ENCODE measurements at places on chromosomes 4 and X. TPM values are rescaled to one million over a fixed set of nuclear protein-coding genes. Genes with fewer than 3 reads are reported as not detected.

- DNase-seq: no peak
Measured at GRCh38 chrX:11371106-11371505, 77.9 kb downstream of the AMELX start.

Gene NOX1
- not detected for total RNA-seq

GRCh38 chrX:40651620-40652223, 4.4 kb upstream of the CXorf38 start:
- peak; percentile 81 for DNase-seq

Gene ATP11C
- total RNA-seq: 41.4 TPM

GRCh38 chrX:81021478-81021877, 180.2 kb downstream of the HMGN5 start:
- DNase-seq: no peak

GRCh38 chr4:40423735-40424134, 88.6 kb downstream of the CHRNA9 start:
- DNase-seq: no peak

DNA sequence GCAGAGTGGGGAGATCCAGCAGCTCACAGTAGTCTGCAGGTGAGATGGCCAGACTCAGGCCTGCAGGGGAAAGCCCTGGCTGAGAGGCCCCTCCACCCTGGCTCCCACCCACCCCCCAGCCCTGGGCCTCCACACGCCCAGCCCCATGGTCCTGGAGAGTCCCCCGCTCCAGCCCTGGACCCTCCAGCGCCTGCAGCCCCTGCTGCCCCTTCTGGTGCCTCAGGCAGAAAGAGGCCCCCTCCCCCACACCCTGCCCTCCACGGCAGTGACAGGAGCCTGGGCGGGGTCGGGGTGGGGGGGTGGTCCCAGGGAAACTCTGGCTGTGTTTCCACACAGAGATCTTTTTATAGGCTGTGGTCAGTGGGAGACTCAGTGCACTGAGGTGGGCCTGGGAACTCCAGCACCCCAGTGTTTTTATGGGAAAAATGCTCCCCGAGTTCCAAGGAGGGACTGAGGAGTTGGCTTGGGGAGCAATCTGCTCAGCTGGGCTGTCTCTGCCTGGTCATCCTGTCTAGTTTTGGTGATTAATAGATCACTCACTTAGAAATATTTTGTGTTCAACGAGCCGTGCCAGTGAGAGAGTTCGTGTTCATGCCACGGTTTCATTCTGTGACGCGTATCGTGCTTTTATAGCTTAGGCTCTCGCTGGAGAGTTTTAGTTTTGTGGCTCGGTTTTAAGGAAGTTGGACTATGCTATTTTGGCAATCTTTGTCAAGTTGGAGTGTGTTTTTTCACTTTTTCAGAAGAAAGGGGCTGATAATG, 53.1 kb upstream of the HGFAC start:
- no peak for DNase-seq

DNA sequence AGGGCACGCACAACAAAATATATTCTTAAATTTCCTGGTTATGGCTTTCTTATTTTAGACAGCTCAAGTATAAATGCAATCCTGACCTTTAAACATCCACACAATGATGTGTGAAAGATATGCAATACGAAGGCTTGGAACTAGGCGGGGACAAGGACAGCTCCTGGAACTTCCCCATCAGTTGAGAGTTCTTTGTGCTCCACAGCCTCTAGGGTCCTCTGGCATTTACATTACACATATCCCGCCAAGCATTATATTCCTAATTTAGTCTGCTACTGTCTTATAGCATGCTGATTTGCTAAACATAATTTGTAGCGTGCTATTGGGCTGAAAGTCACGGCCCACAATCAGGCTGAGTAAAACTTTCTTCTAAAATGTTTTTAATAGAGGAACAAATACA, 74.4 kb downstream of the FTHL17 start:
- DNase-seq: no peak

GRCh38 chrX:47179221-47179927, 14.3 kb upstream of the UBA1 start:
- DNase-seq: no peak

Gene RS1
- not detected for total RNA-seq

Gene CYP2U1
- total RNA-seq: 13.1 TPM

DNA sequence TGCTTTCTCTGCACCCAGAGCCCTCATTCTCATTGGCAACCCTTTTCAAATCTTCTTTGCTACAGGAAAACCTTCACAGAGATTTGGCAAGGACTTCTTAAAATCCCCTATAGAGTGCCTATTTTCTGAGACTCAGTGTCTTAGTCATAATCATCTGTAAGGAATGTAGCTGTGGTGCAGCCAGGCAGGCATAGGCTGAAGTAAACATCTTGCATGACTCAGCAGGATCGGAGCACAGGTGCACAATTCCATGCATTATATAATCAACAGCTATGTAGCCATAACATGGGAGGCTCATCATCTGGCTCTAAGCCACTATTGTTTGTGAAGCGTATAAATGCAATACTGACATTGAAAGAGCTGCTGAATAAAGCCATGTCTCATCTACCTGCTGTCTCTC, 368.8 kb downstream of the MAGEE1 start:
- no peak for DNase-seq

- no peak for DNase-seq
Measured at GRCh38 chr4:18917689-18918088, 896.1 kb upstream of the LCORL start.

Gene ADGRG2
- 8.3 TPM for total RNA-seq

Gene ODAM
- total RNA-seq: not detected

Measured in omental fat pad (tissue), 4 donors.